ENCODE measurements at places on chromosomes 5 and 9.

DNA sequence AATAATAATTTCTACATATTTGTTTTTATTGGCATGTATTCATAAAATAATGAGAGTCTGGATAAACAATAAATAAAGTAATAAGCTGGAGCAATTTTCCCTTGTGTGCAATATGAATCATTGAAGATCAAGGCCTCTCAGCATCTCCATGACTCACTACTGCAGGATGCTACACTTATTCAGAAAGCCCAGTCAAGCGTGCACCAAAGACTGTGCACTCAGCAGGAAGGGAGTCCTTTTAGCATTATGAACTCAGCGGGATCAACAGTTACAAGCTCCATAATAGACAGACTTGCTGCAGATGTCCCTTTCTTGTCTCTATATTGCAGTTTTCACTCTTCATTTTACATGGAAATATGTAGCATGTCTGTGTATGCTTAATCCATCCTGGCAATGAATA is 485.3 kb downstream of the CDH9 start:
- DNase-seq = no peak

GRCh38 chr5:17317473-17317872 is 100.0 kb downstream of the BASP1 start:
- DNase-seq = no peak

- no peak for DNase-seq
Measured at GRCh38 chr9:131800843-131801242, 61.0 kb upstream of the RAPGEF1 start.

DNA sequence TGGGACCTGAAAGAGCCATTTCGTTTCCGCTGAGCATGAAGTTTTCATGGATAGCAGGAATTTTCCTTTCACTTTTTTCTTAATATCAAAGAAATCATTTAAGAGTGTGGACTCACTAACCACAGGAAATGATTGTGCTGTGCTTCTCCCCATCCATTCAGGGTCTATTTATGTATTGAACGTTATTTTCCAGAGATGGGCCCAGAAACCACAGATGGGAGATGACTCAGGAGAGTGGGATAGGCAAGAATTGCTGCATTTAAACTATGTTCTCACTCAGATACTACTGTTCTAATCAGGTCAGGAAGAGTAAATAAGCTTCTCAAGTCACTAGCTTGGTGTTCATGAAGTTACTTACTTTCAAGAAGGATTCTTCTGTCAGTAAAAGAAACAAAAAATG is 763.8 kb downstream of the DTWD2 start:
- DNase-seq = no peak

GRCh38 chr5:108634010-108634616 is 113.6 kb upstream of the FER start:
- no peak for DNase-seq

DNA sequence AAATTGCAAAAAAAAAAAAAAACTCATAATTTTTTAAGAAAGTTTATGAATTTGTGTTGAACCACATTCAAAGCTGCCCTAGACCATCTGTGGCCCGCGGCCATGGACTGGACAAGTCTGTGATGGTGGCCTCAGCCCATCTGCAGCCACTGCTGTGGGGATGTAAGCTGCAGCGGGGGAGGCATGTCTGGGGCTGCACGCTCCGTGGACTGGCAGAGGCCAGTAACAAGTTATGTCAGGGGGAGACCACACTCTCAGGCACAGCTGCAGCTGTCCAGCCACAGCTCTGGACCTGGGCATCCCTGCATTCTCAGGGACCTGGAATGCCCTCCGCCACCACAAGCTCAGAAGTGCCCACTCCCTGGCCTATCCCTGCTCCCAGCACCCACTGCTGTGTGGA is 1272.3 kb upstream of the CDH9 start:
- DNase-seq = no peak

- DNase-seq = no peak
Measured at GRCh38 chr5:137708796-137709559, 26.9 kb downstream of the KLHL3 start.

DNA sequence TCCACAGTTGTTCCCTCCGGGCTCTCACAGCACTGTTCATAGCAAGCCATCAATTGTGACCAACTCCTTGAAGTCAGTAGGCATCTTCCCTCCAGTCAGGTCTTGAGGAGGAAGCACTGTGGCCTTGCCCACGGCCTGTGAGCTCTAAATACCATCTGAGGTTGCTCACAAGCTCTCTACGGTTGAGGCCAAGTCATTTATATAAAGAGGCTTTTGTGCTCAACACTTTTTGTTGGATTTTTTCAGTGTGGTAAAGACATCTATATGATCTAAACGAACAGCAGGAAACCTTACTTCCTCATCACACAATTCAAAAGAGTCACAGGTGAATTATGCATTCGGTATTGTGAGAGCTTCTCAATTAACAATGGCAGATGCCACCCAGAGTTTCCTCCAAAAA is 97.3 kb downstream of the ZNF462 start:
- no peak for DNase-seq

GRCh38 chr5:142587354-142587965 is 98.4 kb downstream of the FGF1 start:
- no peak for DNase-seq

GRCh38 chr5:138468133-138468965 is 3.1 kb downstream of the EGR1 start:
- no peak for DNase-seq

DNA sequence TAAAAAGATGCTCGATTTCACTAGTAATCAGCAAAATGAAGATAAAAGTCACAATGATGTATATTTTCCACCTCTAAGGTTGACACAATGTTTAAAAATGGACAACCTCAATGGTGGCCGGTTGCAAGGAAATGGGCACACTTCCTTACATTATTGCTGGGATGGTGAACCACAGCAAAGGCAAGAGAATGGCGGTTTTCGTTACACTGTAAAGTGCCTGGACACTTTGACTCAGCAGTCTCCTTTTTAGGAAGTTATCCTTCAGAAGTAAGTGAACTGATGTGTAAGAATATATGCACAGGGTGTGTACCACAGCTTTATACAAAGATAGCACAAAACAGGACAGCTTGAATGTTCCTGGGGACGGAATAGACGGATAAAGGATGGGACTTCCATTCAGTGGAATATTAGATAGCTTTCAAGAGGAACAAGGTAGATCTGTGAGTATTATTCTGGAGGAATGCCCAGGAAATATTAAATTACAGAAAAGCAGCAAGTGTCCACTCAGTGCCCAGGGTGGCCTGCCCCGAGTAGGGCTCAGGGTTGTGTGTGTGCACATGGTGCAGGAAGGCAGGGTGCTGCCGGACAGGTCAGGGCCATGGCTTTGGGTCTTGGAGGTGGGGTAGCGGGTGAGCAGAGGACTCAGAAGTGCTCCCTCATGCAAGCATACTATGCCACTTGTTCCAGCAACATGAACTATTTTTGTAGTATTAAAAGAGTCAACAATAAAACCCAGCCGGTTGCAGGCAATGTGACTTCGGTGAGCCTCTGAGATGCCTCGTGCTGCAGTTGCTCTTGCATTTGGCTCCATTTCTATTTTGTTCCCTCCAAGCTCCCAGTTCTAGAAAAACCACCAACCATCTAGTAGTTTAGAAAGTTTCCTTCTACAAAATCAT is 24.5 kb downstream of the GADD45G start:
- DNase-seq = no peak

DNA sequence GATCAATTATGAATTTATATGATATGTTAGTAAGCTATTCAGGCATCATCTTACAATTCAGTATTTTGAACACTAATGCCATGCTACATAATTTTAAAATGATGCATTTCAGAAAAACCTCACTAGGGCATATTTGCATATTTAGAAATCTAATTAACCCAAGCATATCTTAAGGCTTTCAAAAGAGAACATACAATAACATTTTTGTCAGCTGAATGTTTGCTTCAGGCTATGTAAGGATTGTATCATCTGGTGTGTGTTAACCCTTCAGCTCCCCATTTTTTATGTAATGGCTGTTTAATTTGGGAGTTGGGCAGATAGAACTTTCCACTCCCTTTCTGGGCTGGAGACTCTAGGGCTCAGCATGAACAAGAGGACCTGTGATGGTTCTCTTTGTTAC is 299.1 kb upstream of the EFNA5 start:
- no peak for DNase-seq

DNA sequence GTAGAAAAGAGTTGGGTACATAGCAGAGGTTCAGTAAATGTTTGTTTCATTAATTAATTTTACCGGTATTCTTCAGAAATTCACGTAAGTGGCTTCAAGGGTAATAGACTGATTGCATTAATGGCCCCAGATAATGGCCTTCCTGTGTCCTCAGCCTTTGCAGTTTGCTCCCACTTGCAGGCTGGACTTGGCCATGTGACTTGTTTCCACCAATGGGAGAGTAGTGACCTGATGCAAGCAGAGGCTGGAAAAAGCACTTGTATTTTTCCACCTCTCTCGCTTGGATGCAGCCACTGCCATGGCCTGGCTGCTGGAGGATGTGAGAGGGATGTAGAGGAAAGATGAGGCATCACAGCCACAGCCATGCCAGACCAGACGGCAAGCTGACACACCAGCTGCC is 480.9 kb downstream of the CDK5RAP2 start:
- DNase-seq = no peak

DNA sequence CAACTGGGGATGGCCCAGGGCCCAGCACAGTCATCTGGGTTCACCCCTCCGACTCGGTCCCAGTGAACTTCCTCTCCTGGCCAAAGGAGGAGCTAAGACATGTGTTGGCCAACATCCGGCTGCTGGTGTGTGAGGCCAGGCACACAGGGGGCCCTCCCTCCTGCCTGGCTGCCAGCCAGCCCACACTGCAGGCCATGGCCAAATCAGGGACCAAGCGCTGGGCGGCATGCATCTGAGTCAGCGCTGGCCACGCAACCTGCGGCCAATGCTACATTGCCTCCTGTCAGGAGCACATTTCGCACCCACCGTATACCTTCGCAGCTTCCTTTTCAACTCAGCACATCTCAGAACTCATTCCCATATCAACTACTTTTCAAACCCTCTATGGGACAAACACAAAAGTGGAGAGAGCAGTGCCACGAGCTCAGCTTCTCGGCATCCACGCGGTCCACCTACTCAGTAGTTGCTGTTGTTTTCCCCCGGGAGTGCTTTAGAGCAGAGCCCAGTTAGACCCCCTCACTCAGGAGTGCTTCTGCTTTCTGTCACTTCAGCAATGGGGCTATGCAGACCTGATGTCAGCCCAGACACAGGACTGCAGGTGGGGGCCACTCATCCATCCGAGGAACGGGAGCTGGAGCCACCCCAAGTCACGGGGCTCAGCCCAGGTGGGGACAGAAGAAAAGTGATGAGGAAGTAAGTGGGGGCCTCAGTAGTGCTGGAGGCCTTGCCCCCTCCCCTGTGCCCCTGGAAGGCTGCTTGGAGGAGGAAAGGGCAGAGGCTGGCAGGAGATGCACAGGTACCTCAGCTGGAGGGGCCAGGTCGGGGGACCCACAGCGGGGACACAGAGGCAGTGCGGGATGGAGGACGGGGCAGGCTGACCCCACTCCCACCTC is 13.9 kb downstream of the NINJ1 start:
- DNase-seq = peak; percentile 79

GRCh38 chr5:28216939-28217360 is 1178.6 kb upstream of the CDH9 start:
- no peak for DNase-seq

DNA sequence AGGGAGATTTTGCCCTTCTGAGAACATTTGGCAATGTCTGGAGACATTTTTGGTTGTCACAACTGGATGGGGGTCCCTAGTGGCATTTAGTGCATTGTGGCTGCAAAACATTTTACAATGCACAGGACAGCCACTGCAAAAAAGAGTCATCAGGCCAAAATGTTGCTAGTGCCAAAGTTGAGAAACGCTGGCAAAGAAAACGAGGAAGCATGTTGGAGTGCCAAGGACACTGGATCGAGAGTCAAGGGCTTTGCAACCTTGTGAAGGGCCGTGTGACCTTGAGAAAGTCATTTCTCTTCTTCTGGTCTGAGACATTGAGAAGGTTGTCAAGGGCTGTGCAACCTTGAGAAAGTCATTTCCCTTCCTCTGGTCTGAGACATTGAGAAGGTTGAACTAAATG is 45.7 kb upstream of the FRRS1L start:
- DNase-seq = no peak

- DNase-seq = no peak
Measured at GRCh38 chr5:159784993-159785392, 131.3 kb upstream of the ADRA1B start.

DNA sequence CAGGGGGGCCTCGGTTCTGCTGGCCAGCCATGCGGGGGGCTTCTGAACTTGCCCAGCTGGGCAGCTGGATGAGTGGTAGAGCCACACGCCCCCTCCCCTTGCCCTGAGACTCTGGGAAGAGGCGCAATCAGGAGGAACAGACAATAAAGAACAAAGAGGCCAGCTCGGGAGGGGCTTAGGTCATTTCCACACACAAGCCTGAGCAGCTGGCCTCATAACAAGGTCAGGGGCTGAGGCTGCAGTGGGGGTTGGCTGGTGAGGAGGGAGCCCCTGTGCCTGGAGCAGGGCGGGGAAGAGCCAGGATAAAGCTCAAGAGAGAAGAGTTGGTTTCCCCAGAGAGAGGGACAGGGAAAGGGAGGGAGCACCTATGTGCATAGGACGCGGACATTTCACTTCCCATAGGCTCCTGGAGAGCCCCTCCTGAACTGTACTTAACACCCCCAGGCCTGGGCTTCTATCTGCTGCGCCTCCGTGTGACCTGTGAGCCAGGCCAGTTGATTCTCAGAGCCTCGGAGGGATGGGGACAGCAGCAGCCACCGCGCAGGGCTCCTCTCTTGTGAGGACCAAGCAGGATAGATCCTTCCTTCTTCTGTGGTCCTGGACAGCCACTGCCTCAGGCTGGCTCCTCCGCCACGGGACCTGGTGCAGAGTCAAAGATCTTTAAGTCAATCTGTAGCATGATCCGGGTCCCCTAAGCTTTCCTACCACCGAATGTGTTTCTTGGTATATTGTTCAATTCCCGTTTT is 75.3 kb upstream of the GGTA1 start:
- DNase-seq = no peak

- no peak for DNase-seq
Measured at GRCh38 chr5:175710326-175710725, 52.5 kb downstream of the HRH2 start.

DNA sequence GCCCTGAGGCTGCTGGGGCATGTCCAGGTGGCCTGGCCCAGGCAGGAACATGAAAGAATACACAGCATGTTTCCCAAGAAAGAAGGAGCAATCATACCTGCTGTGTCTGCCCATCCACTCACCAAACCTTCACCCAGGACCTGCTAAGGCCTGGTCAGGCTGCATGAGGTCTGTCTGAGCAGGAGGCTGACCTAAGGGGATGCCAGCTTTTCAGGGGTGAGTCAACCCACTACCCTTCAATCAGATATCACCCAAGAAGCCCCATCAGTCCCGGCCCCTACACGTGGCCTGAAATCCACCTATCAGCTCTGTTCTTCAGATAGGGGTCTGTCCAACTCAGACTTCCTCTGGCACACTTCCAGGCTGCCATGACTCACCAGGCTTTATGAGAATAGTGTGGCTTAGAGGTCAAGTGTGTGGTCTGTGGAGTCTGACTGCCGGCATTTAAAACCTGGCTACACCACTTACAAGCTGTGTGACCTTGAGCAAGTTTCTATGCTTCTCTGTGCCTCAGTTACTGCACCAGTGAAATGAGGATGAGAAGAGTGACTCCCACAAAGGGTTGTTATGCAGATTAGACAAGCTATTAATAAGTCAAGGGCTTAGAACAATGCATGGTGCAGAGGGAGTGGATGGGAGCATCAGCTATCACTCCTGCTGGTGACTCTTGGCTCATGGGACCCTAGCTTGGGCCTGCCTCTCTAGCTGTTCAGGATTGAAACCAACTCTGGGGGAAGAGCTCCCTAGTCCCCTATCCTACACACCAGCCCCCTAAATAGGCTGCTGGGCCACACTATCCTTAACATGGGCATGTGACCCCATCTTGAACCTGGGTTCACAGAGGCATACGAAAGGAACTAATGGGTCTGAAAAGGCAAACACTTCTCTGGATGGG is 130.3 kb downstream of the PAX5 start:
- DNase-seq = no peak
